Hindlimb muscle (tissue), 1 donor: ENCODE measurements at places on chromosomes 2 and 18.

- DNase-seq: no peak
These were observed 82.1 kb upstream of the CYRIA start for GRCh38 chr2:16747689-16748088.

DNA sequence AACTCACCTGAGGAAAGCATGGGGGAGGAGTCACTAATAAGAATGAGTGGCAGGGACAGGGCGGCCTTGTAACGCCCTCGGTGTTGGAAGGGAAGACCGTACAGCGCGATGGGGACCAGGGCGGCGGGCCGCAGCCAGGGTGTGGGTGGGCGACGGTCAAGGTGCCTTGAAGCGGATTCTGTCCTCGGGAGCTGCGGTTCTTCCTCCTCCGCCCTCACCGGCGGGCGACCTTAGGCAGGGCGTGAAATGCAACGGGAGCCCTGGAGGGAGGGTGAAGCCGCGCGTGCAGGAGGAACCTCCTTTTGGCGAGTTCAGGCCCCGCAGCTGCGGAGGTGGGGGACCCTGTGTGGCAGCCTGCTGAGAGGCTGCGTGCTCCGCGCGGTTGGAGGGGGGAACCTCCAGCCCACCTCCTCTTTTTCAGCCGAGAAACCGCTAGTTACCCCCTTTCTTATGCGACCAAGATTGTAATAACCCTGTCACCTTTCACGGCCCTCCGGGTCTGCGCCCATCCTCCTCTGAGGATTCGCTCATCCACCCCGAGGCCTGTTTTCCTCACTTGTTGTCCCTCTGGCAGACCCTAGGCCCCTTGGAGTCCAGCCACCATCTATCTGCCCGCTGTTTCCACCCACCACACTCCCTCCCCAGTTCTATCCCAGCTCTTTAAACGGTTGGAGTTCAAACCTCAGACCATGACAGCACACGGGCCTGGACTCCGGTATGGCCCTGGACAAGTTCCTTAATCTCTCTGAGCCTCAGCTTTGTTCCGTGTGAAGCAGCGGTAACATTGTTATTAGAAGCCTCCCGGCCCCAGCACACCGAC lies 823 bp upstream of the RNU2-63P start:
- no peak for DNase-seq

- no peak for DNase-seq
These were observed 186.3 kb upstream of the MYT1L start for GRCh38 chr2:2517399-2517798.

DNA sequence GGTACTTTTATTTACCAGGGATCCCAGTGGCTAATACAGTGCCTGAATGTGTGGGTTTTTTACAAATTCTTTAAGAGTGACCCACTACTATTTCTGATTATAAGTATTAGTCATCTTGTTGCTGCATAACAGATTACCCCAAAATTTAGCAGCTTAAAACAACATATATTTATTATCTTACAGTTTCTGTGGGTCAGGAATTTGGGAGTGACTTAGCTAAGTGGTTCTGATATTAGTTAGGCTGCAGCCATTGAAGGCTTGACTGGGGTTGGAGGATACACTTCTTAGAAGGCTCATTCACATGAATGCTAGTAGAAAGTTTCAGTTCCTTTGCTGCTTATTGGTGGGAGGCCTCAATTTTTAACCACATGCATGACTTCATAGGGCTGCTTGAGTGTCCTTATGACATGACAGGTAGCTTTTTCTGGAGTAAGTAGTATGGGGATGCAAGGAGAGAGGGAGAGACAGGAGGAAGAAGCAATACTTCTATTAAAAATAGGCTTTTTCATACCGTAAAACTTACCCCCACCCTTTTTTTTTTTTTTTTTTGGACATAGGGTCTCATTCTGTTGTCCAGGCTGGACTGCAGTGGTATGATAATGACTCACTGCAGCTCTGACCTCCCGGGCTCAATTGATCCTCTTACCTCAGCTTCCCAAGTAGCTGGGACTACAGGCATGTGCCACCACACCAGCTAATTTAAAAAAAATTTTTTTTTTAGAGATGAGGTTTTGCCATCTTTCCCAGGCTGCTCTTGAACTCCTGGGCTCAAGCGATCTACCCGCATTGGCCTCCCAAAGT lies 13.3 kb upstream of the POLE4 start:
- DNase-seq: no peak

GRCh38 chr2:8615576-8616281 lies 66.1 kb upstream of the ID2 start:
- DNase-seq: no peak

DNA sequence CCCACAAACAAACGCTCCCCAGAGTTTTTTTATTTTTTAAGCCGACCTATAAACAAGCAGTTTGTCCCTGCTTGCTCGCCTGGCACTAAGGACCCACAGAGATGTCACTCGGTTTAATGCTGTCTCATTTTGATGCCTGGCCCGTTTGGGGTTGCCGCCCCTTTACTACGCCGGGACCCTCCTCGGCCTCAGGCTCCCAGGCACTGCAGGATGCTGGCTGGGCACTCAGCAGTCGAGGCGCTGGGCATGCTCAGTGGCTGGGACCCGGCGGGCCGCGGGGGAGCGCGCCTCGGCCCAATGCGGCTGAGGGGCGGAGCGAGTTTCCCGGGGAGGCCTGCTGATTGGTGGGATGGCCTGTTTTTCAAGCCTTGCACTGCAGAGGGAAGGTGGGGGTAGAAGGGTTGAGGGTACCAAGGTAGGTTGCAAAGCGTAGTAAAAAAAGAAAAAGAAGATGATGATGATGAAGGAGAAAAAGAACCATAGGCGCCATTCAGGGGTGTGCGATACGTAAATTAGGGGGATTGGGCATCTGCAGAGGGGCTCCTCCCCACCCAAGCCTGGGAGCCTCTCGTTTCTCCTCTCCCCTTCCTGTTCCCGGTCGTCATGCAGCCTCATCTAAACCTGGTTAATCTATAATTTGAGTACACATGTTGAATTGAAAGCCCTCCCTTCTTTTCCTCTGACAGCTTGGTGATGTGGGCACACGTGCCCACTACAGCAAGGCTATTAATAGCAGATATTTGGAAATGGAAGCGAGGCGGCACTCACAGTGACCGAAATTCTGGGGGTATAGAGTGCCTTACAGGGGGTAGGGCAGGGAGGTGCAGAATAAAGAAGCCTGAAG lies 1.5 kb upstream of the IRS1 start:
- DNase-seq: peak; percentile 61

- no peak for DNase-seq
These were observed 28.6 kb downstream of the ITM2C start for GRCh38 chr2:230893338-230893737.

GRCh38 chr18:77145364-77145901 lies 12.8 kb upstream of the MBP start:
- no peak for DNase-seq

GRCh38 chr2:2114707-2115245 lies 216.3 kb downstream of the MYT1L start:
- DNase-seq: no peak

GRCh38 chr2:118667348-118667747 lies 180.1 kb downstream of the EN1 start:
- DNase-seq: no peak

DNA sequence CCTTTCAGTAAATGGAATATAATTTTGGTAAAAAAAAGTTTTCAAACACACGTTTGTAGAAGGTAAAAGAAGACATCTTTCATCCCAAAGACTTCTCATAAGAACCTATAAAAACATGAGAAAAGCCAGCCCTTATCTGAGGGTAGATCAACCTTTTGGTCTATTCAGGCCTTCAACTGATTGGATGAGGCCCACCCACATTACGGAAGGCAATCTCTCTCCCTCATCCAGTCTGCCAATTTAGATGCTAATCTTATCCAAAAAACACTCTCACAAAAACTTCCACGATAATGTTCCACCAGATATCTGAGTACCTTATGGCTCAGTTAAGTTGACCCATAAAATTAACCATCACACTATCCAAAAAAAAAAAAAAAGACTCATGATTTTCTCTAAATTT lies 2.2 kb upstream of the CDH20 start:
- no peak for DNase-seq

- no peak for DNase-seq
These were observed 92.3 kb upstream of the ALPP start for GRCh38 chr2:232286001-232286868.

DNA sequence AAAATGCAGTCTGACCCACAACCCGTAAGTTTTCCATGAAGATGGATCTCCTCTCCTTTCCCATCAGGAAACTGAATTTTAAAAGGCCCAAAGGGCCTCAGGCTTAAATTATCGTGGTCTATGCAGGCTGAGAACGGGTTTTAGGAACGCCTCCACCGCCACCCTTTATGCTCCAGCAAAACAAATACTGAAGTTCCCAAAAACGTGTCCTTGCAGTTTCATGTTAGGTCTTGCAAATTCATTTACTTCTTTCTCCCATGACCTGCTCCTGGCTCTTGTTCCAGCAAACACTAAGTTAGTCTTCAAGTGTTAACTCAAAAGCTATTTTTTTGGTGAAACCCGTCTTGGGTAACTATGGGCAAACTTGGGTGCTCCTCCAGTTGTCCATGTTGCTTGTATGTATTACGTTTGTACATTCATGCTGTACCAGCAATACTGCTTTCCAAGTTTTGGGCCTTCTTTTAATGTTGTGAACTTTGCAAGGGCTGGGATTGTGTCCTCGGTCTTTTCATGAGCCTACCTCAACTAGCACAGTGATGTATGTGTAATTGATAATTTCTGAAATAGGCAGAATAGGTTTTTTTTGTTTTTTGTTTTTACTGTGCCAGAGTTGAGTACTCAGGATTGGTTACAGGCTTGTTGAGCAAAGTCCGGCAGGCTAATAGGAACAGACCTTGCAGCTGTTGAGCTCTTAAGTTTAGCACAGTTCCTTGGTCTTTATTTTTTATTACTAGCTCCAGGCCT lies 1.8 kb upstream of the RNF149 start:
- DNase-seq: no peak

DNA sequence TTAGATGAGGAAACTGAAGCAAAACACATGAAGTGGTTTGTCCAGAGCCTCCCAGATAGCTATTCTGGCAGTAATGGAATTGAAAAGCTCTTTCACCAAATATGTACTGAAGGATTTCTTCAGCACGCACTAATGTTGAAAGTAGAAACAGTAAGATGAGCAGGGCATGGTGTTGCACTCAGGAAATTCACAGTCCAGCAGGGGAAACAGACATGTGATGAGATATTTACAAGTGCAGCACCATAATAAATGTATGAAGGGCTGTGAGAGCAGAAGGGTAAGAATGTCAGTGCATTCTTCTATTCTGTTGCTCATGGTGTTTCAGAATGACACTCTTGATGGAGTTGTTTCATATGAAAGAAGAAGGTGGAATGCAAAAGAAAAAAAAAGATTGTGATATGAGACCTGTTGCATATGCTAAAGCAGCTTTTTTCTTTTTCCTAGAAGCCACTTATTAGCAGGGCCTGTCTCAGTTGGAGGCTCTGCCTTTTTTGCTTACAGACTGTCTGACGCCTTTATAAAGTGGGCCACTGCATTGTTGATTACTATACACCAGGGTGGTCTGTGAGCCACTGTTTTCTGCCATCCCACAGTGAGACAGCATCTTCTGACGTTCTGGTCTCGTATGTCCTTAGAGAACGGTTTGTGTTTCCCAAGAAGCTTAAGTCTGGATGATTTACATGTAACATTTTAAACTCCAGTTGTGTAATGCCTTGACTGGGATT lies 516.9 kb downstream of the ARHGAP15 start:
- DNase-seq: no peak

DNA sequence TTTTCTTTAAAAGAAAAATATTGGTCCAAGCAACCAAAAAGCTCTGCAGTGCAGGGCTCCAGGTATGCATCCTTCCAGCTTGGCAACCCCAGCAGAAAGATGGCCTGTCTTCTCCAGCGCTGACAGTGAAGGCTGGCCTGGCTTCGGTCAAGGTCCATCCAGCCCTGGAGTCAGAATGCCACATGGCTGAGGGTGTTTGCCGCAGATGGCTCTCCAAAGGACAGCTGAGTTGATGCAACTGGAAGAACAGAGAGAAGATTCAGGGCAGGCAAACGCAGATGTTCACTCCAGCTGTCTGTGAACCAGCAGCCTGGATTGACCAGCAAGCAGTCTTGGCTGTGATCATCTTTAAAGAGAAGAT lies 51.4 kb downstream of the MARCO start:
- DNase-seq: no peak

GRCh38 chr2:121063471-121063870 lies 221.5 kb downstream of the TFCP2L1 start:
- no peak for DNase-seq

GRCh38 chr18:44325903-44326635 lies 354.6 kb upstream of the SETBP1 start:
- peak; percentile 48 for DNase-seq

GRCh38 chr18:56574861-56575260 lies 63.5 kb downstream of the TXNL1 start:
- DNase-seq: peak; percentile 41

DNA sequence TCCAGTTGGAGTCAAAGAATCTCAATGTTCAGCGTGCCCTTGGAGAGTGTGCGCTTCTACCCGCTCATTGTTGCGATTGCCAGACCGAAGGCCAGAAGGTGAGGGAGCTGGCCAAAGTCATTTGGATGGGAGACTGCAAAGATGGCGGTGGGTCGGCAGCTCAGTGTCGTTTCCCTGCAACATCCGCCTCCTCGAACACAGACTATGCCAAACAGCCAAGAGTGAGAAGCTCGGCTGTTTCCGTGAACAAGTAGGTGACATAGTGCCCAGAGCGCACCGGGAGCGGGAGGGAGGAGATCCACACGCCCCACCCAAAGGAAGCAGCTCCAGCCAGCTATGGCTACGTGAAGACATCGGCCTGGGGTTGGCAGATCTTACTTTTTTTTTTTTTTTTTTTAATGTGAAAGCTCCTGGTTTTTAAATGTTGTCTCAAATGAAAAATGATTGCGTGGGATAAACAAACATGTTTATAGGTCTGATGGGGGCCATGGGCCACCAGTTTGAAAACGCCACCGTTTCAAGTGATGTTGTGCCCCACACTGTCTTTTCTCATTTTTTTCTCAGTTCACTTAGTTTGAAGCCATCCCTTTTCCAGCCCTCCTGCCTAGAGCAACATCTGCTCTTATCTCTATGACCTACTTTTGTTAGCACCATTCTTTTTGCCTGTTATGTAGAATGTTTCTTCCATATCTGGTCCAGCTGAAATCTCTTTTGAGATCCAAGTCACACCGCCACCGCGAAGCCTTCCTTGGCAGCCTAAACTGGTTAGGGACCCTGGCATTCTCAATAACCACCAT lies 682.4 kb downstream of the RNF144A start:
- no peak for DNase-seq

GRCh38 chr2:167851876-167852275 lies 395.5 kb downstream of the STK39 start:
- DNase-seq: no peak

GRCh38 chr18:61173554-61173953 lies 159.7 kb upstream of the CDH20 start:
- DNase-seq: no peak

DNA sequence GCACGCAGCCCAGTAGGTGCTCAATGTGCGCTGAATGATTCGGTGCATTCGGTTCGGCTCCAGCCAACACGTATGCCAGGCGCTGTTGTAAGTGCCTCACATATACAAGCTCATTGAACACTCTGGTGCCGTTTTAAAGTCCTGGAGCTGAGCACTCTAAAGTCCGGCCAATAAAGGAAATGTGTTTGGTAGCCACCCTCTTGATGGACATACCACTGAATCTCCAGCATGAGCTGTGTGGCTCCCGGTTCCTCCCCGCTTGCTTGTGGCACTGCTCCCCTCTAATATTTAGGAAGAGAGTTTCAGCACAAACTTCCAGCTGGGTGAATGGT lies 112.1 kb downstream of the MCFD2 start:
- DNase-seq: no peak

GRCh38 chr2:14901737-14902136 lies 269.2 kb downstream of the LRATD1 start:
- no peak for DNase-seq

GRCh38 chr18:63159590-63159989 lies 160.0 kb downstream of the BCL2 start:
- no peak for DNase-seq
